ENCODE measurements at places on chromosomes 3 and 15.

DNA sequence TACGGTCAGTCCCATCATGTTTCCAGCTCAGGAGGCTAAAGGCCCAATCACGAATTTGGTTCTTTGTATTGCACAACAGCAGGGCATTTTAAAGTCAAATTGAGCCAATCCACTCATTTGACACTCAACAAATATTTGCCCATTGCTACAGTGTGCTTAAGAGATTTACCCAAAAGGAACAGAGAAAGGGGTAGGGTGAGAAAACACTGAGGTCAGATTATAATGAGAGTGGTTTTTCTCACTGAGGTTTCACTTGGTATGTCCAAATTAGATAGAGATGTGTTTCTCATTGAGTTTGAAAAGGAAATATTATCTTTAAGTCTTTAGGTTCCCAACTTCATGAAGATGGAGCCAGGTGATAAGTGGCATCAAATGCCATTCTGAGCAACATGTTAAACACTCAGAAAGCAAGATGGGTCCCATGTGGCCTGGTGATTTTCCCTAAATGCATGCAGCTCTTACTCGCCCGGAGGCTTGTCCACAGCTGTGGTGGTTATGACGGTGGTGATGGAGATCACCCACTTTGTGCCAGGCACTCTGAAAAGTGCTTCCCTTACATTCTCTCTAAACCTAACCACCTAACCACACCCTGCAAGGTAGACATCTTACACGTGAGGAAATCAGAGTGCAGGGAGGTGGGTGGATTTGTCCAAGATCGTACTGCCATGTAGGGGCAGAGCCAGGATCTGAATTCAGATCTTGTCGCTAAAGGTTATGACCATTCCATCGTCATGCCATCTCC lies 31.2 kb upstream of the USP3 start:
- DNase-seq, result no peak

- DNase-seq, result no peak
Observed at GRCh38 chr3:16069149-16069922, 105.1 kb upstream of the GALNT15 start.

DNA sequence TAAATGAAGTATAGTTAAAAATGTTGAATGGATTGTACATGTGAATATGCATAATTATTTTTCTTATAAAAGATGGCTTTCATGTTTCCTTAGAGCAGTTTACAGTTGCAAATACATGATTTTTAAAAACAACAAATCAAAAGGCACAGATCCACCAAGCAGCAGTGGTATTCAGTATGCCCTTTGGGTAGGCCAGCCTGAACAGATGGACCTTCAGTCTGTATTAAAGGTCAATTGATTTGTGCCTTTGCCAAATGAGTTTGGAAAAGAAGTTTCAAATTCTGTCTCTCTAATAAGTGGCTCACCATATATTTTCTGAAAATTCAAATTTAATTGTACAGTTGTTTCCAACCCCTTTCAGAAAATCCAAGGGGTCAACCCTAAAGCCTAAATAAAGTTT lies 477.1 kb downstream of the NSUN3 start:
- DNase-seq, result no peak

DNA sequence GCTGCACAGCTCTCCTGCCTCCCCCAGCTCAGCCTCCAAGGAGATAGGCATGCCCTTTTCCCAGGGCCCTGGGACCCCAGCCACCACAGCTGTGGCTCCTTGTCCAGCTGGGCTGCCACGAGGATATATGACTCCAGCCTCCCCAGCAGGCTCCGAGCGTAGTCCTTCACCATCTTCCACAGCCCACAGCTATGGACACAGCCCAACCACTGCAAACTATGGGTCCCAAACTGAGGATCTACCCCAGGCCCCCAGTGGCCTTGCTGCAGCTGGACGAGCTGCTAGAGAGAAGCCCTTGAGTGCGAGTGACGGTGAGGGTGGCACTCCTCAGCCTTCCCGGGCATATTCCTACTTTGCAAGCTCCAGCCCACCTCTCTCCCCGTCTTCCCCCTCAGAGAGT lies 20.5 kb upstream of the APEH start:
- no peak for DNase-seq

DNA sequence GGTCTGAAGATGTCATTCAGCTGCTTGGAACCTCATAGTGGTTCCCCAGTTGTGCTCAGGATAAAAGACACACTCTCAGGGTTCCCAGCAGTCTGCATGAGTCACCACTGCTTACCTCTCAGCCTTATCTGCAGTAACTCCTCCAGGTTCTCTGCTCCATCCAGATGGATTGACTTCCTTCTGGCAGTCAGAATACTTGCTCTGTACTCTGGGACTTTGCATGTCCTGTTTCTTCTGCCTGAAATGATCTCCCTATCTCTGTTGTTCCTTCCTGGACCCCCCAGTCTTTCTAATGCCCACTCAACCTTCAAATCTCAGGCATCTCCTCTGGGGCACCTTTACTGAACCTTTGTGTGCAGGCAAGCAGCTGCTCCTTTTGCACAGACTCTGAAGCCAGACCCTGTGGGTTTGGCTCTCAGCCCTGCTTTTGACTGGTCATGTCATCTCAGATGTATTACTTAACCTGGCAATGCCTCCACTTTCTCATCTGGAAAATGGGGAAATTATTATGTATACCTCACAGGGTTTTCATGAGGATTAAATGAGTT lies 38.4 kb downstream of the ITPR1 start:
- DNase-seq, result no peak

DNA sequence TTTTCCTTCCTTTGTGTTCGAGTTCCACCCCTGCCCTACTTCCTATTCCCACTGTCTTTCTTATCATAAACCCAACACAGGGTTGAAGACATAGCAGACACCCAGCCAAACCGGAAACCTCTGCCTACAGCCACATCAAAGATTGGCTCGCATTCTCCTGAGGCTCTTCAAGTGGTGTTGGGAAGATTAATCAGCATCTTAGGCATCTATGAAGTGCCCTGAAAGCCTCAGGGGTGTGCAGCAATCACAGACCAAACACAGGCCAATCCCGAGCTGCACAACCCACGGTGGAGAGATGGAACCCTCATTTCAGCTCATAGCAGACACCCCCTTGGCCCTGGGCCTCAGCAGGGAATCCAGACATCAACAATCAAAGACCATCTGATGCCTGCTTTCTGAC lies 255.9 kb downstream of the XXYLT1 start:
- DNase-seq, result no peak

- DNase-seq, result no peak
Observed at GRCh38 chr3:71510510-71510909, 73.0 kb downstream of the FOXP1 start.

DNA sequence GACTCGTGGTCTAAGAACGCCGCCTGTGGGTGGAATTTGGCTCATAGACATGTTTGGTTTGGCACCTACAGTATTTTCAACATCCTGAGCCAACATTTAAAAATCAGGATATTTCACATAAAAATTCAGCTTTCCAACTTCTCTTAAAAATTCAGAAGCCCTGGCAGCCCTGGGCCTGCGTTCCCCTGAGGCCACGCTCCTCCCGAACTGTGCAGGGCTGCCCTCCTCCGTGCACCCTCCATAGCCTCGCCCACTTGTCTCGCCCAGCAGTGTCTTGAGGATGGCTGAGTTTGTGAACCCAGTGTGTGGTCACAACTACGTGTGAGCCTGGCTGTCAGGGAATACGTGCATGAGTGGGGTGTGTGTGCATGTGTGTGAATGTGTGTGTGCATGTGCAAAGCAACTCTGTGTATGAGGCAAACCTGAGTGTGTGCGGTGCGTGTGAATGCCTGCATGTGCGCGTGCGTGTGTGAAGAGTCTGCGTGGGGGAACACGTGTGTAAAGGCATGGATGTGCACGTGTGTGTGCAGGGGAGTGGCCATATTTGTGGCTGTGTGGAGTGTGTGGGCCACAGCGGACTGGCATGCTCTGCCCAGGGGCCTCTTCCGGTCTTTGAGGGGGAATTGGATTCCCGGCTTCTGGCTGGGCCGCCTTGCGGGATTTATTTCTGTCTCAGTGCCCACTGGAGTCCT lies 30.9 kb downstream of the PTH1R start:
- no peak for DNase-seq

DNA sequence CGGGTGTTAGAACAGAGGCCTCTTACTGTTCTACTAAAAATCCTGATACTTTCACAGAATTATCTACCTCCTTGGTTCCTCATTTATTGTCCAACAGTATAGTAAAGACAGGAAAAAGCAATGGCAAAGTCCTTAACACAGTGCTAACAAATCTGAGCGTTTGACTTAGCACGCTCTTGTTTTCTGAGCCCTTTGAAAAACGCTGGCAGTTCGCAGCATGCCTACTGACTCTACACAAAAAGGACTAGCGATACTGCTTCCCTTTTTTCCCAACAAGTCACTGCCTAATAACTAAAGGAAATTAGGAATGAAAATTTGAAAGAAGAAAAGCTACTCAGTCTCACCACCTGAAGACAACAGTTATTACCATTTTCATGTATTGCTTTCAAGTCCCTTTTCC lies 34.8 kb upstream of the CEMIP start:
- no peak for DNase-seq

DNA sequence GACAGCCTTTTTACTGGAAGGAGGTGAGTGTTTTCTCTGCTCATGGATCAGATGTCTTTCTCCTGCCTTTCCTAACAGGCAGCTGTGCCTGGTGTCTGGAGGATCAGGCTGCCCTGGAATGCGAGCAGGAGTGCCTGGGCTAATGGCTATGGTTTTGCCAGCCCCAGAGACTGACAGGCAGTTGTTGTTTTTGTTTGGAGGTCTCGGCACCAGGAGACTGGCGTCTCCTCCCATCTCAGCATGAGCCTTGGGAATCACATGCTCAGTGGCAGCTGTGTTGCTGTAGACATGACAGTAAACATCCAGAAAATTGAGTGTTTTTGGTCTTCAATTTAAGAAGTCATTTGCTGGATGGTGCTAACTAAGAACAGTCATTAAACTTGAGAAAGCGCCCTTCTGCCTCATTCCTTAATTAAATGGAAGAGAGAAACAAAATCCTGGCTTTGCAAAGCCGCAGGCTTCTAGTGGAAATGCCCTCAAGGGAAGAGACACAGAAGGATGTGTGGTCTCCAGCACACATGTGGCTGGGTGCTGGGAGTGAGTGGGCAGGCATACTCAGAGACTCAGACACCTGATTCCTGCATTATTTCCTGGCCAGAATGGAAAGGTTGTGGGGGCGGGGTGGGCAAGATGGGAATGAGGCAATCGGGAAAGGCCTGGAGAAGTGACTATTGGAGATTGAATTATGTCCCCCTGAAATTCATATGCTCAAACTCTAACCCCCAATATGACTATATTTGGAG lies 97.0 kb upstream of the NMNAT3 start:
- DNase-seq, result no peak

DNA sequence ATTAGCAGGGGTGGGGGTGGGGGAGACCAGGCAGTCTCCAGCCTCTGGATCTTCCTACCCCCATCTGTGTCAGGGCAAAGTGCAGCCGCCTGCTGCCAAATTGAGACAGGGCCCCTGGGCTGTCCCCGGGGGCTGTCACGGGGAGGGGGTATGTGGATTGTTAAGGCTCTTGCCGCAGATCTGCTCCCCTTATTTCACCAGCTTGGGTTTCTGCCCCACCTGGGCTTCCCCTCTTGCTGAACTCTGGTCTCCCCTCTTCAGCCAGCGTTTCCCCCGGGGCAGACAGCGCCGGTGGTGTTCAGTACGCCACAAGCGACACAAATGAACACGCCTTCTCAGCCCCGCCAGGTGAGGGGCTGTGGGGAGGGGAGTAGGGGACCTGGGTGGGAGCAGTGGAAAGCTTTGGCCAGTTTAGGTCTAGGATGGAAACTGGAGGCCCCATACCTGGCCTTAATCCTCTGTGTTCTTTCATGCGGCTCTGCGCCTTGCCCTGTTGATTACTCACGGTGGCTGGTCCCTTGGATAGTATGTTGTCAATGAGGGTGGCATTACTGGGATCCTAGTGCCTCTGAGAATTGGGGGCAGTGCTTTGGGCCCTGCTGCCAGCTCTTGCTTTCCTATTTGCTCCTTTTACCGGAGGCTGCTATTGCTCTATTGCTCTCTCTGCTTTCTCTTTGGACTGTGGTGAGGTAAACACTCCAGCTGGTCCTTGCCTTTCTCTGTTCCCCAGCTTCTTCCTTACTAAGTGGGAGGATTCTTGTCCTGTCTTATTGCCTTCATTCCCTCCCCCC lies 1.7 kb downstream of the EIF4G1 start:
- no peak for DNase-seq

GRCh38 chr3:66819993-66820501 lies 178.1 kb upstream of the KBTBD8 start:
- no peak for DNase-seq

- DNase-seq, result peak; percentile 57
Observed at GRCh38 chr3:119352863-119353527, 58.8 kb downstream of the ARHGAP31 start.

DNA sequence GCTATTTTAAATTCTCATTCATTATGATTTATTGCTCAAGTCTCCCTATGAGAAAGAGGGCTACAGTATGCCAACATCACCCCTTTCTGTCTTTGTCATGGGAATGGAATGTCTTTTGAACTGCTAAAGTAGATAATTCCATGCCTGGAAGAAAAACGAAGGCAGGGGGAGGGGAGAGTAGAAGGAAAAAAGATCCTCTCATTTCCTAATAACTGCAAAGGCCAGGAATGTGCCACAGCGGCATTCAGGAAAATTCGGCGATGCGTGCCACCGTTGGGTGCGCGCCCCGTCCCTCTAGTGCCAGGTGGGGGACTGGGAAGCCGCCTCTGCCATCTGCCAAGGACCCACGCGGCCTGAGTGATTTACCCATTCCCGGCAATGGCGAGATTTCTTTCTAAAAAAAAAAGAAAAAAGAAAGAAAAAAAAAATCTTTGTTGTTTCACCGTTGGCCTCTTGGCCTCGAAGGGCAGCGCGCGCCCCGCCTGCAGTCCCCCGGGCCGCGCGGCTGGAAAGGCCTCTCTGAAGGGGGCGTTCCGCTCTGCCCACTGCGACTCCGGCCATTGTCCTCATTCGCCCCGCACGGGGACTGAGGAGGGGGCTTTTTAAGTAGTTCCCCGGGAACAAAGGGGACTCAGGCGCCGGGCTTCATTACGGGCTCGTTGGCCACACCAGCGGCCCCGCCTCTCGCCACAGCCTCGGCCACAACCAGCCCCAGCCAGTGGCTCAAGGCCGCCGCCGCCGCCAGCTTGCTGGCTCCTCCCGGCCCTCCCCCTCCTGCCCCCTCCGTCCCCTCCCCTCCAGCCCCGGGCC lies 54.5 kb downstream of the CPN2 start:
- DNase-seq, result no peak

DNA sequence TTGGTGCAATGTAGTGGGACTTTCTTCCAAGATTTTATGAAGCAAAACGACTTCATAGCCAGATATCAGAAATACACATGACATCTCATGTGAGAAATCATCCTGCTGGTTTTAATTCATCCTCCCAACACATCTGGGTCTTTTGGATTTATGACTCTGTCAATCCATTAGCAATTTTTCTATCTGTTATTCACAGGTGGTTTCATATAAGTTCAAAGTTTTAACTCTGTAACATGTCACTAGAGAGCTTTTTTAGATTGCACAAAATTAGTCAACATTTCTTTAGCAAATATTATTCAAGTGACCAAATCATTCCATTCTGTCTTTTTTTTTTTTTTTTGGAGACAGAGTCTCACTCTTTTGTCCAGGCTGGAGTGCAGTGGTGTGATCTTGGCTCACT lies 30.4 kb downstream of the SQOR start:
- DNase-seq, result no peak

All from HL-60 (cell line).